ENCODE measurements at places on chromosomes 12 and 14. TPM values are rescaled to one million over a fixed set of nuclear protein-coding genes. Genes with fewer than 3 reads are reported as not detected.

The ERP29 gene
- 52.8 TPM for total RNA-seq

The INSM2 gene
- not detected for total RNA-seq

DNA sequence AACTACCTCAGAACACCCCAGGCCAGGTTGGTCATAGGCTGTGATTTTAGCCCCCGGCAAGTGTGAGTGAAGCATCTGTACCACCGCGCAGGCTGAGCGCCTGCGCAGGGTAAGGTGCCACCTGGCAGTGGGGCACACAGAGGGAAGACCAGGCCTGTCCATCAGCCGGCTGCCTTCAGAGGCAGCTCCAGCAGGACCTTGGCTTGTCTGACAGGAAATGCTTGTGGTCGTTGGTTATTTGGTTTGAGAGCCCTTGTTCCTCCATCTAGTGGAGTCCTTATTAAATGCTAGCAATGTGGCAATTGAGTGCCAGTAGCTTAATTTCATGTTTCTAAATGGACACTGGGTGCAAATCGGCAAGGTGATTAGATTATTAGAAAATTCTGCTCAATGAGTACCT lies 27.5 kb downstream of the SLC25A29 start:
- DNase-seq, result no peak

DNA sequence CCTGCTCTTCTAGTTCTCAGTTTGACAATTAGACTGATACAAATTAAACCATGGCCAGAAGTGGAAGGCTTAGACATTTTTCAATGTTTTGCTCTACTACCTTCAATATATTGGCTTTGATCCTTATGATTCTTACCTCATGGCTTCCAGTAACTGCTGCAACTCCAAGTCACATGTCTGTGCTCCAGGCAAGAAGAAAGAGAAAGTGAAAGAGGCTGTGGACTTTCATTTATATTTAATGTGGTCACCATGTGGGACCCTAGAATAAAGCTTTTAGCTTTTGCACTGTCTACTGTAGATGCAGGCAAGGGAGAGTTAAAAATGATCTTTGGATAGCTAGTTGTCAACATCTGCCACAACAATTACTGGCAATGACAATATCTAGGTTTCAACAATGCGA lies 214.3 kb upstream of the PDE3A start:
- no peak for DNase-seq

GRCh38 chr12:65074932-65075331 lies 46.2 kb downstream of the WIF1 start:
- DNase-seq, result no peak

All from breast epithelium (tissue), 4 donors.